ENCODE measurements at places on chromosomes 2 and 18. TPM values are rescaled to one million over a fixed set of nuclear protein-coding genes. Genes with fewer than 3 reads are reported as not detected.

The GLB1L gene
- 7.3 TPM for total RNA-seq

The DNAJC5G gene
- not detected for total RNA-seq

The SCYGR5 gene
- not detected for total RNA-seq

The SPC25 gene
- total RNA-seq, result 6.2 TPM

The CAVIN2 gene
- 4.4 TPM for total RNA-seq

The GAL3ST2 gene
- not detected for total RNA-seq

The CCDC88A gene
- 98.7 TPM for total RNA-seq

The DNMT3A gene
- 177 TPM for total RNA-seq

The B4GALT6 gene
- 31.6 TPM for total RNA-seq

The DSEL gene
- 8.1 TPM for total RNA-seq

The NPPC gene
- total RNA-seq, result 11.4 TPM

The TXNDC2 gene
- not detected for total RNA-seq

The TTC27 gene
- total RNA-seq, result 12.7 TPM

The ACMSD gene
- total RNA-seq, result not detected

The DSG4 gene
- total RNA-seq, result not detected

All from endothelial cell (in vitro differentiated cells).